ENCODE measurements at places on chromosomes 2 and 18. TPM values are rescaled to one million over a fixed set of nuclear protein-coding genes. Genes with fewer than 3 reads are reported as not detected.

The MAP4K4 gene
- polyA plus RNA-seq, result 11.8 TPM

DNA sequence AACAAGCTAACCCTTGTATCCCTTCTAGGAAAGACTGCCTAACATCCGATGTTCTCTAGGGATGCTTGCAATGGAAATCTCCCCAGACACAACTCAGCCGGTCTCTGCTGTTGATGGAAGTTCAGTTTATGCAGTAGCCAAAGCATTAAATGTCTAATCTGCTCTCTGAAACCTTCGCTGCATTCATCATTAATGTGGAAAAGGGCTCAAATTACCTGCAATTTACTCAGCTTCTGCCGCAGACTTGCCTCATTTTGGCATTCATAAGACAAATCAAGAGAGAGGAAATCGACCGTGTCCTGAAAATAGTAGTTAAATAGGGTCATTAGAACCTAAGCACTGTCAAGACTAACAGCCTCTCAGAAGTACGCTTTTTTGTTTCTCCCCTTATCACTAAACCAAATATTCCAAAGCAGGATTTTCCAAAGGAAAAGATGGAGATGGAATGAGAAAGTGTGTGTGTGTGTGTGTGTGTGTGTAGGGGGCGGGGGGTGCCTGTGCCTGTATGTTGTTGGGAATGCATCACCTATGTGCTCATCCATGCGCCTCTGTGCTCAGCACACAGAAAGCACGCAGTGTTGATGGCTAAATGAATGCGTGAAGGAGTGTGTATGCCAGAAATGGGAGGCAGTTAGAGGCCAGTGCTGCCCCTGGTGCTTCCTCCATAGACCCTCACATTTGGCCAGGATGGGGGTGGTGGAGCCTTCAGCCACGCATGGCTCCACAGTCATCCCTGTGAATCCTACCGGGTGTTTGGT, 7.4 kb downstream of the LCT start:
- no peak overlapping the region for H3K27ac ChIP-seq
- H3K27me3 ChIP-seq, result no peaks in the 10 kb centered on the region
- no peak overlapping the region for H3K4me3 ChIP-seq
- DNase-seq, result no peak

The LPIN1 gene
- 10.2 TPM for polyA plus RNA-seq

DNA sequence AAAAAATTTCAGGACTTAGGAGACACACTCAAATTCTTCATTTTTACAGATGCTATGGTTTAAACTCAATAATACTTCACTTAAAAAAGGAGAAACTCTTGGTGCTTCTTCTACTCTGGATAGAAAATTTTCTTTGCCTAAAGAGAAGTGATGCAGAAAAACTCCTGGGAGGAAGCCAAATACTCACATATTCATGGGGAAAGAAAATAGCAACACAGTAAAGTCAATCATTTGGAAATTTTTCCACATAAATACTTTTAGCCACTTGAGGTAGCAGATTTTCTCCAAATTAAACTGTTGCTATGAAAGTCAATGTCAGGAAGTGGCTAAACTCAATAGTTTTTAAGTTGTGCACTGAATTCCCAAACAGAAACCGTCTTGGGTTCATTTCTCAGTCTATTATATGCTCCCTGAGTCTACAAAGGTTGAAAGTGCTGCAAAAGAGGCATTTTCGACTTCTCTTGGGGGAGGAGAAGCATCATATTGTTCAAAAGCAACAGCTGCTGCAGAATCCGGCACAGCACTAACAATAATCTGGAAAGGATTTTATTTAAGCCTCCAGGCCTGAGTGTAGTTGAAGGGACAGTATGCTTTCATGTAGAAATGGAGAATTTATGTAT, 81.1 kb downstream of the UPP2 start:
- no peak for DNase-seq
- H3K27me3 ChIP-seq, result peaks cover 12% of the 10 kb centered on the region
- no peaks in the 10 kb centered on the region for H3K36me3 ChIP-seq
- peaks cover 3% of the 10 kb centered on the region for H3K4me1 ChIP-seq
- H3K4me3 ChIP-seq, result no peak overlapping the region

DNA sequence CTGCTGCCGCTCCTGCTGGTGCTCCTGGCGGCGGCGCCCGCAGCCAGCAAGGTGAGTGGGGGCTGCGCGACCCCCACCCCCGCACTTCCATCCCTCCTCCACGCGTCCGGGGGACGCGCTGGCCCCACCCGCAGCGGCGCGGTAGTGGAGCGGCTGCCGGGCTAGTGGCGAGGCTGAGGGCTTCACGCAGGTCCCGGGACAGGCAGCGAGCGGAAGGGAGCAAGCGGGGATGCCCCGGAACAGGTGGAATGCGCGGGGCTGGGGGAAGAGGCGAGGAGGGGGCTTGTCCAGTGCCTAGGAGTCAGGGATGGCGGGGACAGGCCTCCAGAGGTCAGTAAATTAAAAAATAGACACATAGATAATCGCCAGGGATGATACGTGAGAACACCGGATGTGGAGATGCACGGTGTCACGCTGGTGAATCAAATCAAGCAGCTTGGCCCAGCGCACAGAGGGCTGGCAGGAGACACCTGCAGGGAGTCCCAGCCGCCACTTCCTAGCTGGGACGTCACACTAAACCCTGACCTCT, 403 bp downstream of the COL4A3 start:
- H3K27ac ChIP-seq, result no peak overlapping the region
- peaks cover 45% of the 10 kb centered on the region for H3K27me3 ChIP-seq
- peak overlapping the region; percentile 92 for H3K4me3 ChIP-seq

The CRACDL gene
- polyA plus RNA-seq, result not detected

GRCh38 chr2:43880952-43881351, 42.2 kb downstream of the ABCG8 start:
- H3K27me3 ChIP-seq, result peaks cover 17% of the 10 kb centered on the region
- H3K4me1 ChIP-seq, result no peaks in the 10 kb centered on the region
- H3K4me3 ChIP-seq, result no peak overlapping the region
- H3K27ac ChIP-seq, result no peak overlapping the region
- DNase-seq, result no peak

DNA sequence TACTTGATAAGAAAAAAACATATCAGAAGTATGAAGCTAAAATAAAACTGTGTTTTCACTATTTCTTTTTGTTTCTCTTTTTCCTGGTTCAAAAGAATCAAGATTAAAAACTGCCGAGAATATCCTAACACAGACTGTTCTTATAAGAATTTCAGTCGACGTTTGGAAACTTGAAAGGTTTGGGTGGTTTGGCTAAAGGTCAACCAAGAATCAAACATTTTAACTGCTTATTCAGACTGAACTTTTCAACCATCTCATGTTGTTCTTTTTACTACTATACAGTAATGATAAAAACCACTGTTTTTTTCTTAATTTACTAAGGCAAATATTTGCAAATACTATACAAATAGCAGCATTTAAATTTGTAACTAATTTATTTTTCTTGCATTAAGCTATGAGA, 308.5 kb upstream of the TFPI start:
- no peaks in the 10 kb centered on the region for H3K4me1 ChIP-seq
- H3K4me3 ChIP-seq, result no peak overlapping the region
- no peak overlapping the region for H3K27ac ChIP-seq
- H3K36me3 ChIP-seq, result no peaks in the 10 kb centered on the region
- DNase-seq, result no peak

DNA sequence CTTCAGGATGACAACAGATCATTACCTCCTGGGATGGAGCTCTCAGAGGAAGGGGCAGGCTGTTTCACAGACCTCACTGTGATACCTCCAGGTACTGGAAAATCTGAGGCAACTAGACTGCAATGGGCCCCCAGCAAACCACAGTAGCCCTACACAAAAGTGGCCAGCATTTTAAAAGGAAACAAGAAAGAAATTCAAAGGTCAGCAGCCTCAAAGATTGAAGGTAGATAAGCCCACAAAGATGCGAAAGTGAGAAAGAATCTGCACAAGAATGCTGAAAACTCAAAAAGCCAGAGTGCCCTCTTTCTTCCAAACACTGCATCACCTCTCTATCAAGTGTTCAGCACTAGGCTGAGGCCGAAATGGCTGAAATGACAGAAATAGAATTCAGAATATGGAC, 499.5 kb upstream of the CHAC2 start:
- DNase-seq, result no peak
- H3K36me3 ChIP-seq, result no peaks in the 10 kb centered on the region
- H3K4me3 ChIP-seq, result no peak overlapping the region
- H3K27ac ChIP-seq, result no peak overlapping the region

- H3K4me3 ChIP-seq, result no peak overlapping the region
- no peaks in the 10 kb centered on the region for H3K36me3 ChIP-seq
- H3K27ac ChIP-seq, result no peak overlapping the region
- peaks cover 82% of the 10 kb centered on the region for H3K27me3 ChIP-seq
These were observed 675 bp upstream of the MLPH start for GRCh38 chr2:237486334-237486818.

GRCh38 chr2:5236249-5236648, 455.9 kb upstream of the SOX11 start:
- H3K4me3 ChIP-seq, result no peak overlapping the region
- DNase-seq, result no peak
- no peaks in the 10 kb centered on the region for H3K4me1 ChIP-seq
- no peaks in the 10 kb centered on the region for H3K27me3 ChIP-seq

GRCh38 chr18:62814132-62814759, 98.9 kb downstream of the PHLPP1 start:
- H3K4me3 ChIP-seq, result no peak overlapping the region
- H3K36me3 ChIP-seq, result peaks cover 6% of the 10 kb centered on the region
- H3K27me3 ChIP-seq, result no peaks in the 10 kb centered on the region
- peak overlapping the region; percentile 48 for H3K27ac ChIP-seq
- peaks cover 11% of the 10 kb centered on the region for H3K4me1 ChIP-seq
- no peak for DNase-seq

DNA sequence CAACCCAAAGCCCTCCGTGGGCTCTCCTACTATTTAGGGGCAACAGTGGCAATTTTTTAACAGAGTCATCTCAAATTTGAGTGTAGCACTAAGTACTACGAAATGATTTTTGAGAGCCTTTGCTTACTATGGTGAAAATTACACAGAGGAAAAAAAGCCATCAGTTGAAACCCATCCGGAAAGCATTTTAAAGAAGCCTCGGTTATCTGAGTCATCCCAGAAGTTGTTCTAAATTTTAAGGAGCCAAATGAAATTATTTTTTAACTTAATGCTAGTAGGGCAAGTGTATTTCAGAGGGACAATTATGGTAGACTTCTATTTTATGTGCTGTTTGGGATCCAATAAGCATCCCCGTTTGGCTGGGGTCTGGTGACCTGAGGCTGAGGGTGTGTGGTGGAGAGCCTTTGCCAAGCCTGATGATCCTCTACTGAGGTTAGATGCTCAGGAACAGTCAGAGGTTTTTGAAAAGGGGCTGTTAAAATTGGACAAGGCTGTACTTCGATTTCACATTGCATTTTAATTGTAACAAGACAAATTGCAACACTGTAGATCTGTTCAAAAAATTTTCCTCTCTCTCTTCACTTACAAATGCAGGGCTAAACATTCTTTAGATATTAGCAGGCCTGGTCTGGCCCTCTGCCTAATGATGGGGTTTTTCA, 47.0 kb downstream of the RAPGEF4 start:
- DNase-seq, result no peak
- H3K27me3 ChIP-seq, result peaks cover 27% of the 10 kb centered on the region
- H3K4me1 ChIP-seq, result no peaks in the 10 kb centered on the region
- no peak overlapping the region for H3K27ac ChIP-seq
- H3K4me3 ChIP-seq, result no peak overlapping the region
- no peaks in the 10 kb centered on the region for H3K36me3 ChIP-seq

The SERPINB3 gene
- polyA plus RNA-seq, result not detected

GRCh38 chr2:77087987-77088414, 434.2 kb downstream of the LRRTM4 start:
- no peak for DNase-seq
- H3K4me1 ChIP-seq, result no peaks in the 10 kb centered on the region
- peaks cover 15% of the 10 kb centered on the region for H3K27me3 ChIP-seq
- no peak overlapping the region for H3K4me3 ChIP-seq
- H3K36me3 ChIP-seq, result no peaks in the 10 kb centered on the region

The TMEM185B gene
- 24.8 TPM for polyA plus RNA-seq

DNA sequence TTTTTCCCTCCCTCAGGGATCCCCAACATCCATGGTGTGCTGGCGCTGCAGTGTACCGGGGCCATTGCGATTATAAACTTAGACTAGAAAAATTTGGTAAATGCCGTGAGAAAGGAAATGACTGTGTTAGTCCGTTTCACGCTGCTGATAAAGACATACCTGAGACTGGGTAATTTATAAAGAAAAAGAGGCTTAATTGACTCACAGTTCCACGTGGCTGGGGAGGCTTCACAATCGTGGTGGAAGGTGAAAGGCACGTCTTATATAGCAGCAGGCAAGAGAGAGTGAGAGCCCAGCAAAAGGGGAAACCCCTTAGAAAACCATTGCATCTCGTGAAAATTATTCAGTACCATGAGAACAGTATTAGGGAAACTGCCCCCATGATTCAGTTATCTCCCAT, 44.3 kb downstream of the NTSR2 start:
- peaks cover 8% of the 10 kb centered on the region for H3K36me3 ChIP-seq
- H3K4me3 ChIP-seq, result no peak overlapping the region
- H3K4me1 ChIP-seq, result no peaks in the 10 kb centered on the region
- peaks cover 18% of the 10 kb centered on the region for H3K27me3 ChIP-seq

GRCh38 chr2:166057370-166058164, 70.3 kb downstream of the SCN1A start:
- no peaks in the 10 kb centered on the region for H3K27me3 ChIP-seq
- no peak overlapping the region for H3K4me3 ChIP-seq
- H3K27ac ChIP-seq, result no peak overlapping the region

GRCh38 chr2:158745067-158745865, 49.9 kb upstream of the DAPL1 start:
- peak; percentile 9 for DNase-seq
- no peaks in the 10 kb centered on the region for H3K36me3 ChIP-seq
- peaks cover 9% of the 10 kb centered on the region for H3K27me3 ChIP-seq
- H3K4me3 ChIP-seq, result no peak overlapping the region
- H3K27ac ChIP-seq, result no peak overlapping the region

- H3K27ac ChIP-seq, result no peak overlapping the region
- no peak for DNase-seq
- no peaks in the 10 kb centered on the region for H3K27me3 ChIP-seq
- H3K4me3 ChIP-seq, result peak overlapping the region; percentile 70
- H3K36me3 ChIP-seq, result no peaks in the 10 kb centered on the region
These were observed 16.9 kb upstream of the SLC38A11 start for GRCh38 chr2:164972216-164972615.

DNA sequence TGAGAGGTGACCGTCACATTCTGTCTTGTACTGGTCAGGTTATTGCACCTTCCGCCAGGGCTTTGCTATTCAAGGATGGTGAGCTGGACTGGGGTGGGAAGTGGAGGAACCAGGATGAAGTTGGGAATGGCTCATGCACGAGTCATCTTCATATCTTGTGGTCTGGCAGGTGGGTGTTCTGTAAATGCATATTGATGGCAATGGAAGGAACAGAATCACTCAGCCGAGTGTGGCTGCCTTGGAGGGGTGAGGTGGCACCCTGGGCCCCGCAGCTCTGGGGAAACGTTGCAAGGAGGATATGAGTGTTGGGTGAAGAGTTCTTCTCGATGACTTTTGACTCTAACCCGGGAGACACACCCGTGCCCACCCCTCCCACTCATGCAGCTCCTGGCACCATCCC, 1.2 kb downstream of the NEU2 start:
- H3K36me3 ChIP-seq, result no peaks in the 10 kb centered on the region
- no peak overlapping the region for H3K27ac ChIP-seq
- no peaks in the 10 kb centered on the region for H3K27me3 ChIP-seq
- peaks cover 4% of the 10 kb centered on the region for H3K4me1 ChIP-seq
- H3K4me3 ChIP-seq, result no peak overlapping the region
